ENCODE measurements at places on chromosomes 4 and X. TPM values are rescaled to one million over a fixed set of nuclear protein-coding genes. Genes with fewer than 3 reads are reported as not detected.

Gene ZMAT1
- total RNA-seq = 0.18 TPM

Gene MTCP1
- 1.6 TPM for total RNA-seq

Gene MAOB
- total RNA-seq = not detected

Gene SPOCK3
- 1.9 TPM for total RNA-seq

Gene CT45A9
- total RNA-seq = not detected
